ENCODE measurements at places on chromosomes 13 and 19.

DNA sequence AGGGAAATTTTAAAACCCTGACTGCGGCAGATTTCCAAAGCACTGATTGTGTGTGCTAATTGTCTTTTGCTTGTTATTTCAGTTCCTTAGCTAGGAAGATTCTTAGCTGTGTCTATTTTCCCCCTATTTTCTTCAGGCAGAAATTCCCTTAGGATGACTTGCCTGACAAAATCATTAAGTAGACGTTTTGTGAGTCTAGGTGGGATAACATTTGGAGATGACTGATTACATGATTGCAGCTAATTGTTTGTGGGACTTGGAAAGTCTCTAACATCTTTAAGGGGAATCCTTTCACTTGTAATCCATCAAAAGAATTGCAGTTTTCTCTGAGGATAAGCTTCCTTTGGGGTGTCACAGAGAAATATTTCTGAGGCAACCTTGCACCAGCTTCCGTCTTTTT is 228.0 kb downstream of the OXGR1 start:
- DNase-seq = no peak

DNA sequence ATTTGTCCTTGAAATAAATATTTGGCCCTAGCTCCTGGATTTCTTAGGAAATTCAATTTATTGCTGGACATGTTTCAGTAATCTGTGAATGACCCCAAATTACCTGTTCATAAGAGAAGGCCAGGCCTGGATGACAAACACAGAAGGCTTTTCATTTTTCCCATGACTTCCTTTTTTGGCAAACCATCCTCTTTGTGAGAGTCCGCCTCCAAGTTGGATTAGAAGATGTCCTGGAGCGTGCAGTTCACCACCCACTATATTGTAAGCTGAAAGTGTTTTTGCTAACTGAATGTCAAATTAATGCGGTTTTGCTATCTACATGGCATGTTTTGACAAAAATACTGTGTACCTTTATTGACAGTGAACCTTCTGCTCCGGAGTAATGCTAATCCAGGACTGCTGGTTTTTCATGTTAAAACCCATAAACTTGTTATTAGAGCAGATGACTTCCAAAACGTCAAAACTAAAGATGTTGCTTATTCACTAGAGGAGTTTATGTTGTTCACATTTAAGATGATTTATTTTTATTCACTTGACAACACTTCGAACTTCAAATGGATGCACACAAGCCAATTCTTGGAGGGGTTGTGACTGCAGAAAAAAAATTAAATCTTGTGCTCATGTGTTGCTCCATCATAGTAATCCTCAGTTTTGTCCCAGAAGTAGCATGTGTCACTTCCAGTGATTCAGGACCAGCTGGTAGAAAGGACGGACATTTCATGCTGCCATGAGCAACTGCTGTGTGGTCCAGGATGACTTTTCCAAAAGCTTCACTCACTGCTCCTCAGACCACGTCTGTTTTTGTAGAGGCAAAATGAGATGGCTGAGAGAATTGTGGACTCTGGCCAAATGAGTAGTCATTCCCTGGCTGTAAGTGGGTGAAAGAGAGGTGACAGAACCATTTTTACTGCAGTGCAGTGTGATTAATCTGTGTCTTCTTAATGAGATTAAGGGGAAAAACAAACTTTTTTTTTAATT is 71.0 kb downstream of the ITGBL1 start:
- no peak for DNase-seq

- DNase-seq = no peak
Measured at GRCh38 chr13:46516599-46517338, 36.2 kb upstream of the LRCH1 start.

- DNase-seq = no peak
Measured at GRCh38 chr19:53958823-53959757, 3.6 kb upstream of the CACNG8 start.

DNA sequence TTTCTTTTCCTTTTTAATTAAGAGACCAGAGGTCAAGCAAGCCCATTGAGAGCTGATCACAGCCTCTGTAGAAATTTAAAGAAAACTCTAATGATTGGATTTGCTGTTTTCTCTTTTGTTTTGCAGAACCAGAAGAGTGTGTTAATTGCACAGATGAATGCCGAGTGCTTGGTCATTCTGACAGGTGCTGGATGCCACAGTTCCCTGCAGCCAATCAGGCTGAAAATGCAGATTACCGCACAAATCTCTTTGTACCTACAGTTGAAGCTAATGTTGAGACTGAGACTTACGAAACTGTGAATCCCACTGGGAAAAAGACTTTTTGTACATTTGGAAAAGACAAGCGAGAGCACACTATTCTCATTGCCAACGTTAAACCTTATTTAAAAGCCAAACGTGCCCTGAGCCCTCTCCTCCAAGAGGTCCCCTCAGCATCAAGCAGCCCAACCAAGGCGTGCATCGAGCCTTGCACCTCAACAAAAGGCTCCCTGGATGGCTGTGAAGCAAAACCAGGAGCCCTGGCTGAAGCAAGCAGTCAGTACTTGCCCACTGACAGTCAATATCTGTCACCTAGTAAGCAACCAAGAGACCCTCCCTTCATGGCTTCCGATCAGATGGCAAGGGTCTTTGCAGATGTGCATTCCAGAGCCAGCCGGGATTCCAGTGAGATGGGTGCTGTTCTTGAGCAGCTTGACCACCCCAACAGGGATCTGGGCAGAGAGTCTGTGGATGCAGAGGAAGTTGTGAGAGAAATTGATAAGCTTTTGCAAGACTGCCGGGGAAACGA is 93.1 kb downstream of the PCDH17 start:
- DNase-seq = no peak

- DNase-seq = no peak
Measured at GRCh38 chr19:12784871-12785430, 6.3 kb upstream of the JUNB start.

GRCh38 chr19:42497492-42498168 is 30.7 kb downstream of the CEACAM1 start:
- no peak for DNase-seq

GRCh38 chr13:109569958-109570711 is 216.2 kb downstream of the IRS2 start:
- DNase-seq = peak; percentile 5

DNA sequence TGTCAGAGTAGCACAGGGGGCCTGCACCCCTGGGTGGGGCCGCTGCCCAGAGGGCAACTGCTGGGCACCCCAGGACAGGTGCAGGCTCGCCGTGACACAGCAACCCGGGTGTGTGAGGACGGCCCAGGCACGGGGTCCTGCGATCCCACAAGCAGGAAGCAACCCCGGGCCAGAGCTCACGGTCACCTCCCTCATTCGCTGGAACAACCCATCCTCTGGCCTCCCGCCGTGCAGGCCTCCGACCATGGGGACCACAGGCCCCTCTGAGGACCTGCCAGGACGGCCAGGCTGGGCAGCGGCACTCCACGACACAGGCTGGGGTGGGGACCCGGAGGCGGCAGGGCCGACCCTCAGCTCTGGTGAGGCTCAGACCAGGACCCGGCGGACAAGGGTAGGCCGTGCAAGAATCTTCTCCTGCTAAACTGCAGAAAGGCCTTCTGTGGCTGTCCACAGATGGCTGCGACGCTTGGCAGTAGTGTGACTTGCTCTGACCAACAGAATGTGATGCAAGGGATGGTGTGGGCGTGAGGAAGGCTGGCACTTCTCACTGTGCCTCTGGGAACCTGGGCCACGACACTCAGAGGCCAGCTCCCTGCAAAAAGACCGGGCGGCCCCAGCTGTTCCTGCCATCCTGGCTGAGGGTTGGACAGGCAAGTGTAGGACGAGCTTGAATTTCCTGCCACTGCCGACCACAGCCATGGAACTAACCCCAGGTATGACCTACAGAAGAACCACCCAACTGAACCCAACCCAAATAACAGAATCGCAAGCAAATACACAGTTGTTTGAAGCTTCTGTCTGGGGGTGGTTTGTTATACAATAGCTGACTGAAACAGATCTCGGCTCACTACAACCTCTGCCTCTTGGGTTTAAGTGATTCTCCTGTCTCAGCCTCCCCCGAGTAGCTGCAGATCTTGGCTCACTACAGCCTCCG is 26.5 kb downstream of the PIP5K1C start:
- no peak for DNase-seq

- no peak for DNase-seq
Measured at GRCh38 chr13:45737571-45738017, 35.5 kb downstream of the CBY2 start.

Data from activated T-cell treated with anti-CD3 and anti-CD28 coated beads for 24 hours (primary cell).